ENCODE measurements at places on chromosomes 4 and X. TPM values are rescaled to one million over a fixed set of nuclear protein-coding genes. Genes with fewer than 3 reads are reported as not detected.

DNA sequence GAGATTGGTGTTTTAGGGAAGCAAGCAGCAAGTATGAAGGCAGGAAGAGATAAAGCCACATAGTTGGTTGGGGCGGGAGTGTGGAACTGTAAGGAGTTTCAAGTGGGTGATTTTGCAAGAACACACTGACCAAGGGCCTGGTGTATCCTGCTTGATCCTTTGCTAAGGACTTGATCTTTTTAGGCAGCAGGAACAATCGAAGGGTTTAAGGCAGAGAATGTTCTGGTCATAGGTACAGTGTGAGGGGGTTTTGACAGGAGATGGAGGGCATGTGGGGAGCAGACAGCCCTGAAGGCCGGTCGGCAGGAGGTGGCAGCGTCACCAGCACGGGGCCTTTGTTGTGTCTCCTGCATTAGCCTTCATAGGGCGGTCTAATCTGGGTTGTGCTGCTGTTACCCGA, 54.7 kb downstream of the FAM193A start:
- no peaks in the 10 kb centered on the region for H3K36me3 ChIP-seq
- H3K27me3 ChIP-seq = no peaks in the 10 kb centered on the region
- no peak overlapping the region for H3K4me3 ChIP-seq
- H3K27ac ChIP-seq = no peak overlapping the region
- DNase-seq = no peak

GRPR gene
- total RNA-seq = not detected

ADGRG4 gene
- total RNA-seq = 0.16 TPM

DNA sequence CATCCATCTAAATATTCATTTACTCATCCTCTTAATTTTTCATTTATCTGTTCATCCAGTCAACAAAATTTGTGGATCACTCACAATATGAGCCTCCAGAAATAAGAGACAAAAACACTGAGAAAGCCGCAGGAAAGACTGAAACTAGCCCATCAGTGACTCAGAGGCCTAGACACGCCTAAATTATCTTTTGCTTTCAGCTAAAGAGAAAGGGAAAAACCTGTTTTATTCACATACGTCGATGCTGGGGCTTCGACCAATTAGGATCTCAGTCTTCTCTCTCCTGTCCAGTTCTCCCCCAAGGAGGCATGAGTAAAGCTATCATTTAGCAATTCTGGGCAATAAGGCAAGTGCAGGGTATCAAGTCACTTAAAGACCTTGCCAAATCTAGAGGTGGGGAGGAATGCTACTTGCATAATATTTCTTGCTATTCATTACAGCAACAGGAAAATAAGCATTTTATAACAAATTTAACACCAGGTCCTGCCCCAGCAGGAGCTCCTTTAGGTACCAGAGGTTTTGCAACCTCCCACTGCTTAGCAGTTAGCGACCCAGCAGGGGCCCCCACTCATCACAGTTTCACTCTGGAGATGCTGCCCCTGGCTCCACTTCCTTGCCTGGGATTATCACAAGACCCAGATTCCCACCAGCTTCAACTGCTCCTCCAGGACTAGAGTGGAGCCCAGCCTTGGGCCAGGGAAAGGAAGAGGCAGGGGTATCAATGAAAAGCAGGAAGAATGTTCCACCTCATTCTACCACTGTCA, 30.1 kb upstream of the TMEM154 start:
- no peaks in the 10 kb centered on the region for H3K36me3 ChIP-seq
- H3K4me1 ChIP-seq = no peaks in the 10 kb centered on the region
- DNase-seq = no peak
- no peak overlapping the region for H3K27ac ChIP-seq
- no peak overlapping the region for H3K4me3 ChIP-seq
- H3K27me3 ChIP-seq = no peaks in the 10 kb centered on the region

GRCh38 chr4:70741867-70742658, 20.3 kb downstream of the RUFY3 start:
- no peak overlapping the region for H3K4me3 ChIP-seq
- no peak for DNase-seq
- no peak overlapping the region for H3K27ac ChIP-seq
- no peaks in the 10 kb centered on the region for H3K27me3 ChIP-seq
- H3K4me1 ChIP-seq = peaks cover 8% of the 10 kb centered on the region

PCDH7 gene
- 6.1 TPM for total RNA-seq

TCEANC gene
- total RNA-seq = 7.8 TPM

GRCh38 chr4:87601361-87601760, 7.0 kb upstream of the DSPP start:
- DNase-seq = no peak
- H3K27ac ChIP-seq = no peak overlapping the region
- no peaks in the 10 kb centered on the region for H3K4me1 ChIP-seq
- H3K36me3 ChIP-seq = no peaks in the 10 kb centered on the region

DNA sequence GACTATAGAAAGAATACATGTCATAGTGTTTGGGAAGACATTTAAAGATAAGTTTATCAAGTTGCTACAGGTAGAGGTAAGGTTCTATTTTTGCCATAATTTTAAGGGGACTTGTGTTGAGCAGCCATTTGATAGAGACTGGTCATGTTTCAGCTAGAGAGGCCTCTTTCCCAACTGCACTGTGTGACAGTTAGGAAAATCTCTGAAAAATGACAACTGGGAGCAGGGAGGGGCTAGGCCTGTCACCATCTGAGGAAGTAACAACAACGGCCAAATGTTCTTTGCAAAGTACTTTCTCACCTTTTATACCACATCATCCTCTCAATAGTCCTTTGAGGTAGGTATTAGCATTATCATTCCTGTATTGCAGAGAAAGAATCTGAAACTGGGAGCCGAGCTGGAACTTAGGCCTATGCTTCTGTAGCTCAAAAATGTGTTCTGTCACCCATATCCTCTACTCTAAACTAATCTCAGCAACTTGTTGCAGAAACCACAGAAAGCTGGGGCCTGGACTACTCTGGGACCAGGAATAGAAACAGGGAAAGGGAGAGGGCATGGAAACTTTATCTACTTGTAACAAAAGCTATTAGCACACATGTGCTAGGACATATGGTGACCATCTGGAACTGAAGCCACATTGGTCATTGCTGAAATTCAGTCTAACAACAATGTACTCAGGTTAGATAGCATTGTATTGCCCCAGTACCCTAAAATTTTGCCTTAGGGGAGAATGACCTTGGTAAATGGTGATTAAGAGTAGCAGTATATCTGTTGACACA, 198.9 kb downstream of the MID1IP1 start:
- H3K27me3 ChIP-seq = peaks cover 17% of the 10 kb centered on the region
- no peaks in the 10 kb centered on the region for H3K36me3 ChIP-seq
- H3K4me1 ChIP-seq = no peaks in the 10 kb centered on the region
- no peak overlapping the region for H3K4me3 ChIP-seq
- no peak overlapping the region for H3K27ac ChIP-seq
- DNase-seq = no peak

SCARB2 gene
- 148 TPM for total RNA-seq

- no peak overlapping the region for H3K4me3 ChIP-seq
- peaks cover 4% of the 10 kb centered on the region for H3K4me1 ChIP-seq
- H3K27me3 ChIP-seq = no peaks in the 10 kb centered on the region
- H3K27ac ChIP-seq = no peak overlapping the region
- no peak for DNase-seq
Observed at GRCh38 chr4:153464068-153464467, 2.1 kb upstream of the TMEM131L start.

GRCh38 chr4:84091266-84091665, 407.8 kb downstream of the NKX6-1 start:
- H3K27ac ChIP-seq = no peak overlapping the region
- no peak overlapping the region for H3K4me3 ChIP-seq
- no peak for DNase-seq
- H3K27me3 ChIP-seq = no peaks in the 10 kb centered on the region

- DNase-seq = no peak
- H3K4me1 ChIP-seq = no peaks in the 10 kb centered on the region
- H3K36me3 ChIP-seq = no peaks in the 10 kb centered on the region
Observed at GRCh38 chrX:69151866-69152284, 13.4 kb downstream of the PJA1 start.

TCEAL2 gene
- total RNA-seq = not detected

- DNase-seq = no peak
- peaks cover 15% of the 10 kb centered on the region for H3K27me3 ChIP-seq
- peak overlapping the region; percentile 25 for H3K27ac ChIP-seq
- no peaks in the 10 kb centered on the region for H3K36me3 ChIP-seq
- no peaks in the 10 kb centered on the region for H3K4me1 ChIP-seq
Observed at GRCh38 chrX:10089378-10089795, 67.4 kb upstream of the CLCN4 start.

TMPRSS11D gene
- not detected for total RNA-seq

DNA sequence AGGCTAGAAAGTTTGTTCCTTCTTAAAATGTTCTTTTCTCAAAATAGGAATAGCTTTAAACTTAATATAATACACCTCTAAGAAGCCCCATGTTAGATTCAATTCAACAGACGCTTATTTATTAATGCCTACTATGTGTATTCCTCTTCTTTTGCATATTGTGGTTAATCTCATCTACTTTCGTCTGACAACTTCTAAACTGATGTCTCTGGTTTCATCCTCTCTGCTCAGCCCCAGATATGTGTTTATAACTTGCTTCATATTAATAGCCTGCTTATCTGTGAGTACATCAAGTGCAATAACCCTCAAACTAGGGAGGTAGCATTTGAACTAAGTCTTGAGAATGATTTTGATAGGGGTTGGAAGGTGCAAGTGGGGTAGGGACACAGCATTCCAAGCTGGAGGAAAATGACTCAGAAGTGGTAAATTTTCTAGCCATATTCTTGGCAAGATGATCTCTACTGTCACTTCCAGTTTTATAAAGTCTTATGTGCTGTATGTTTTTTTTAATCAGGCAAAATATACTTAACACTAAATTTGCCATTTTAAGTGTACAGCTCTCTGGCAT, 37.0 kb downstream of the STK26 start:
- H3K27ac ChIP-seq = no peak overlapping the region
- DNase-seq = no peak
- no peak overlapping the region for H3K4me3 ChIP-seq
- no peaks in the 10 kb centered on the region for H3K36me3 ChIP-seq
- H3K27me3 ChIP-seq = no peaks in the 10 kb centered on the region
- H3K4me1 ChIP-seq = no peaks in the 10 kb centered on the region

DNA sequence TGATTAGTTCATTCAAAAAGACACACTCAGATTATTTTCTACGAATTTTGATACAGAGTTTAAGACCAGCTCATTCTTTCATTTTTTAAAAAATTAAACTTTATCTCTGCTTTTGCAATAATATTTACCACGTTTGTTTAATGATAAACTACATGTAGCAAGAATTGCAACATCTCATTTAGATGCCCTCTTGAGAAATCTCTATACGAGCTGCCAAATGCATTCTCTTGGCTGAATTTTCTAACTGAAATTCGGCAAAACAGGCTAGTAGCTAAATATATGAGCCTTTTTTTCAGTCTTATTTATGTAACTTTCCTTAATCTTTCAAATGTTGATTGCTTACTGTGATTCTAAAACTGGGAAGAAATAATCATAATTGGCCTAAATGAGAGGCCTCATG, 2.1 kb upstream of the GC start:
- H3K27me3 ChIP-seq = no peaks in the 10 kb centered on the region
- no peaks in the 10 kb centered on the region for H3K4me1 ChIP-seq
- no peak overlapping the region for H3K4me3 ChIP-seq
- H3K36me3 ChIP-seq = no peaks in the 10 kb centered on the region
- no peak overlapping the region for H3K27ac ChIP-seq

DNA sequence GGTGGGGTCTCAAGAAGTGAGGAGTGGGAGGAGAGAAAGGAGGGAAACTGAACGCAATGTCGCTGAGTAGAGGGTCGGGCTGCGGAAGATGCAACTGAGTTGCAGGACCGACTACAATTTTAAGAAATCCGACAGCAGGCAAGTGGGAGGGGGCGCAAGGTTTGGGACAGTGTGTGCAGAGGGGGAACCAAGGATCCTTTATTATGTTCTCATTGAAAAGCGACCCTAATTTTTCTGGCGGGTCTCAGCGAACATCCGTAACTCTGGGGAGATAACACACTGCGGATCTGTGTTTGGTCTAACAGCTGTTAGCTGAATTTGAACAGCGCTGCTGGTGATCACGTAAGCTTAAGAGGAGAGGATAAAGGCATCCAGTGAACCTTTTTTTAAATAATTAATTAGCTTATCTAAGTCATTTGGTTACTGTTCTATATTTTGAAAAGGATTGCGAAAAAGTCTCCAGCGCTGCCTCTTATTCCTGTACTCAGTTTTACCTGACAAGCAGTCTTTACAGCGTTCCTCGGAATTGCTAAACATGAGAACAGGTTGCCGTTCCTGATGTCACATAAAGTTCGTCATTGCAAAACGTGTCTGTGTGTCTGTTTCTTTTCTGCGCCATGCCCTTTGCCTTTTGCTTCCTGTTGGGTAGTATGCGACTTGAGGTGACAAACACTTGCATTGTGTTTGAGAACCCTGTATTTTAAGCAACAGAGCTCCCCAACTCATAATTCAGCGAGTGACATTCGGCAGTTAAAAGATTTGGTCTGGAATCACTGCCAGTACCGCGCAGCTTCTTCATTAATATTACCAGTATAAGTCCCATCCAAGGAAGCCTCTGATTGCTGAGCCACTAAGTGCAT, 1.3 kb downstream of the HTR2C start:
- peak overlapping the region; percentile 49 for H3K4me3 ChIP-seq
- H3K27me3 ChIP-seq = peaks cover 91% of the 10 kb centered on the region
- H3K4me1 ChIP-seq = no peaks in the 10 kb centered on the region
- H3K27ac ChIP-seq = no peak overlapping the region

PDGFRA gene
- 125 TPM for total RNA-seq

APLN gene
- total RNA-seq = 4.5 TPM

GRCh38 chr4:89398146-89398545, 90.5 kb upstream of the GPRIN3 start:
- no peaks in the 10 kb centered on the region for H3K36me3 ChIP-seq
- H3K27ac ChIP-seq = no peak overlapping the region
- no peaks in the 10 kb centered on the region for H3K4me1 ChIP-seq
- no peak overlapping the region for H3K4me3 ChIP-seq

DNA sequence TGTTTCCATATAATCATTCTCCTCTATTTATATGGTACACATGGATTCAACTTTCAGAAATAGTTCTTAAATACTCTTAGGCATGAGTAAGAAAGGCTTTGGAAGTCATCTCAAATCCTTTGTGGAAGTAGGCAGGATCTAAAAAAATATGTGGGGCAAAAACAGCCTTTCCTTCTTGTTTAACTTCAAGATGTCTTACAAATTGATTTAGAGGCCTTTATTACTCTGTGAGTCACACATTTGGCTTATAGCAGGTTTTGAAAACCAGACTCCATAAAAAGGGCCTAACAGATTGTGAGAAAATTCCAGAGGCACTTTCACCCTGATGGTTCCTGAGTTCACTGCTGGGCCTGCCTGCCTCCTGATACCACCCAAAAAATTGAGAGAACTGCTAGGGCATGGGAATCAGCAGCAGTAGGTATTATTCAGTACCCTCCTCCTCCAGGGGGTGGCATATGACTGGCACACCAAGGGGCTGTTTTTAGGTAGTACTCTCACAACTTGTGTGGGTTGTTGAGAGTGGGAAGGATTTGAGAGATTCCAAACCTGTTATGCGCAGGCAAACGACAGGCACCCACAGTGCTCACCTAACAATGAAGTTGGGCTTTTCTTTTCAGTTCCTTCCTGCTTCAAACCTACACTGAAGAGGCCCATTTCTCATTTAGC, 162.7 kb upstream of the MBNL3 start:
- DNase-seq = no peak
- H3K4me1 ChIP-seq = no peaks in the 10 kb centered on the region
- no peaks in the 10 kb centered on the region for H3K36me3 ChIP-seq

GRCh38 chrX:68598841-68599240, 48.6 kb upstream of the STARD8 start:
- H3K4me3 ChIP-seq = no peak overlapping the region
- H3K27me3 ChIP-seq = peaks cover 9% of the 10 kb centered on the region
- H3K4me1 ChIP-seq = no peaks in the 10 kb centered on the region
- no peaks in the 10 kb centered on the region for H3K36me3 ChIP-seq
- no peak overlapping the region for H3K27ac ChIP-seq
